ENCODE measurements at places on chromosomes 1 and 21. TPM values are rescaled to one million over a fixed set of nuclear protein-coding genes. Genes with fewer than 3 reads are reported as not detected.

CLCA1 gene
- total RNA-seq: not detected

AXDND1 gene
- 0.39 TPM for total RNA-seq

NGF gene
- not detected for total RNA-seq

NENF gene
- 82.8 TPM for total RNA-seq

LINGO4 gene
- total RNA-seq: 0.17 TPM

OR2L8 gene
- total RNA-seq: not detected

CFHR2 gene
- total RNA-seq: not detected

Data from lower leg skin (tissue), 4 donors.